ENCODE measurements at places on chromosomes 1 and 21. TPM values are rescaled to one million over a fixed set of nuclear protein-coding genes. Genes with fewer than 3 reads are reported as not detected.
A peak's percentile ranks its signal among the peaks of the same experiment; 100 is the strongest.

BARHL2 gene
- not detected for total RNA-seq

OR2M7 gene
- not detected for total RNA-seq

WDR77 gene
- 36.1 TPM for total RNA-seq

GIPC2 gene
- total RNA-seq: 1.6 TPM

MYOG gene
- total RNA-seq: not detected

PLA2G4A gene
- total RNA-seq: 3.4 TPM

TMEM52 gene
- not detected for total RNA-seq

ST6GALNAC5 gene
- not detected for total RNA-seq

S100A1 gene
- total RNA-seq: 152 TPM

DIRAS3 gene
- total RNA-seq: 2.4 TPM

GRCh38 chr1:99659755-99660210 is 13.9 kb downstream of the PALMD start:
- H3K36me3 ChIP-seq: no peaks in the 10 kb centered on the region
- no peaks in the 10 kb centered on the region for H3K27me3 ChIP-seq
- peak overlapping the region; percentile 19 for H3K27ac ChIP-seq
- H3K4me1 ChIP-seq: peaks cover 10% of the 10 kb centered on the region

DNA sequence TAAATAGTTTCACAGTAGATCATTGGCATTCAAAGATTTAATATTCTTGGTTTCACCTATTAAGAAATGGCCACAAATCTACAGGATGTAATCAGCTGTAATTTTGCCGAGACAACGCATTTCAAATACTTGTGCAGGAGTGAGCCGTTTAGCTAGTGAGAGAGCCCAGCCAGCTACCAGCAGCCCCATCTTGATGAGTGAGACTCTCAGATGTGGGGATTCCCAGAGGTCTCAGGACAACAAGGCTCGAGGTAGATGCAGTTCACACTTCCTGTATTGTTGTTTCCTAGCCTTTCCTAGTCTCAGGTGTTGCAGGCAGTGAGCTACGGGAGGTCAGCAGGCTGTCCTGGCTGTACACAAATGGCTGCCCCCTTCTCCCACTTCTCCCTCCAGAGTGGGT is 108.6 kb downstream of the PBX1 start:
- H3K27me3 ChIP-seq: no peaks in the 10 kb centered on the region
- no peaks in the 10 kb centered on the region for H3K36me3 ChIP-seq
- DNase-seq: no peak
- no peak overlapping the region for H3K27ac ChIP-seq
- no peaks in the 10 kb centered on the region for H3K4me1 ChIP-seq
- H3K4me3 ChIP-seq: no peak overlapping the region

DNA sequence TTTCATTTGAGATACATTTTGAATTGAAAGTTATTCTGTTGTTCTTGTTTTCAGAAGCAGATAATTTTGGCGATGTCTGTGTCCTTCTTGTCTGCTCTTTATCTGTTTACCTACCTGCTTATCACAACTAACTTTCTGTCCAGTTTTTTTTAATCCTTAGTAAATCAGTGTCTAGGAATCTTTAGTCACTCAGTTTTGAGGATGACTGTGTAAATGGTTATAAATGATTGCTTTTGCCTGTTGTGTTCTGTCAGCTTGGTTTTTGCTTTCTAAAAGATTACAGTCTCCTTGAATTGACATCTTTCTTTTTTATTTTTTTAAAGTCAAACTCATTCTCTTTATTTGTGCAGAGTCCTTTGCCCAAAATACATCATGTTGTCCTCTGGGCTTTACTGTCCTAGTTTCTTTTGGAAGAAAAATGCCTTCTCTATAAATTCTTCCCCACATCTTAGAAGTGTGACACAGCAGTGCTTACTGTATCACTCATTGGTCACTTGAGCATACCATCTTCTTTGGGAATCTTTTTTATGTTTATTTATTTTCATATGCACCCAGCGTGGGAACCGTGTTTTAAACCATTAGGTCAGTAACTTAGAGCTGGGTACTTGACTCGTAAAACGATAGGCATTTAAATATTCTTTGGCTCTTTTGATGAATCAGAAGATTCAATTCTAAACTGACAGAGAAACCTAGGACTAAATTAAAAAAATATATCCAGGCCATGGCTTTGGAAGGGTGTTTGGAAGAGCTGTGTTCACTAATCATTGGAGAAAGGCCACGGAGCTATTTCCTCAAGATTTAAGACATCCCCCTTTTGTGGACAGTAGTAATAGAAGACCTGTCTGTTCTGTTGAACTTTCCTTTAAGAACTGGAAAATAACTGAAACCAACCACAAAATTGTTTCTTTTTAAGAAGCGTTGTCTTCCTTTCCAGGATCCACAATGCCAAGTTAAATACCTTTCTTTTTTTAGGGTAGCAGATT is 20.9 kb downstream of the LAMC1 start:
- no peaks in the 10 kb centered on the region for H3K27me3 ChIP-seq
- H3K4me1 ChIP-seq: peaks cover 47% of the 10 kb centered on the region
- H3K27ac ChIP-seq: peak overlapping the region; percentile 10
- DNase-seq: no peak

DNA sequence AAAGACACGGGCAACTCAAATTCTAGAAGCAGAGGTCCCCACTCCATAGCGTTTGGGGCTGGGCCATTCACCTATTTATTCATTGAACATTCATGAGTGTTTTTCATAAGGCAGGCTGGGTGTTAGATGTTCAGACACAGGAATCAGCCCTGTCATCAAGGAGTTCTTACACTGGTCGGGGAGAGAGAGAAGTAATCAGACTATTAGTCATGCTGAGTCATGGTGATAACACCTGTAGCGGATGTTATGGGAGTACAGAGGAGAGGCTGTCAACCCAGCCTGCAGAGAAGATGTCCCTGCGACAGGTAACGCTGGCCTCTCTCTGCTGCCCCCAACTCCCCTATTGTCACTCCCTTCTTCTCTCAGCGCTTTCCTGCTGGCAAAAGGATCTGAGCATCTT is 17.2 kb downstream of the LY9 start:
- no peak overlapping the region for H3K4me3 ChIP-seq
- H3K4me1 ChIP-seq: no peaks in the 10 kb centered on the region
- no peaks in the 10 kb centered on the region for H3K27me3 ChIP-seq
- no peak for DNase-seq

GRCh38 chr1:172960019-172960418 is 90.7 kb downstream of the TNFSF18 start:
- no peaks in the 10 kb centered on the region for H3K4me1 ChIP-seq
- no peak overlapping the region for H3K27ac ChIP-seq
- DNase-seq: no peak
- H3K36me3 ChIP-seq: no peaks in the 10 kb centered on the region
- no peaks in the 10 kb centered on the region for H3K27me3 ChIP-seq

GRCh38 chr1:185300152-185300551 is 16.9 kb downstream of the IVNS1ABP start:
- H3K27ac ChIP-seq: no peak overlapping the region
- no peaks in the 10 kb centered on the region for H3K27me3 ChIP-seq
- H3K36me3 ChIP-seq: peaks cover 49% of the 10 kb centered on the region
- DNase-seq: no peak
- no peak overlapping the region for H3K4me3 ChIP-seq
- H3K4me1 ChIP-seq: no peaks in the 10 kb centered on the region

DNA sequence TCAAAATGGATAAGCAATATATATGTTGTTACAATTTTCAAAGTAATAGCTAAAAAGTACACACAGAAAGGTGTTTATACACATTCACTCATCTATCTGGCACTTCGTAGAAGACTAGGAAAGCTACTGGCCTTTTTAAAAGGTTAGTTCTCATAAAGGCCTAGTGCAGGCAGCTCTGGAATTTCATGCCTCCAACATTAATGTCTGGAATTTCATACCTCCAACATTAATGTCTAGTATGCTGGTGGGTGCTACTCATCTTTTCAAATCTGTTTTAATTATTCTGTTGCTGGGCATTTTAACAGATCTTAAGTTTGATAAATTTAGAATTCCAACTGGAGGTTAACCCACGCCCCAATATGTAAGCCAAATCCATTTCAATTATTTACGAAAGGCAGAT is 124.2 kb downstream of the AKT3 start:
- no peaks in the 10 kb centered on the region for H3K36me3 ChIP-seq
- peaks cover 9% of the 10 kb centered on the region for H3K4me1 ChIP-seq
- H3K27ac ChIP-seq: no peak overlapping the region
- DNase-seq: no peak
- no peak overlapping the region for H3K4me3 ChIP-seq

DNA sequence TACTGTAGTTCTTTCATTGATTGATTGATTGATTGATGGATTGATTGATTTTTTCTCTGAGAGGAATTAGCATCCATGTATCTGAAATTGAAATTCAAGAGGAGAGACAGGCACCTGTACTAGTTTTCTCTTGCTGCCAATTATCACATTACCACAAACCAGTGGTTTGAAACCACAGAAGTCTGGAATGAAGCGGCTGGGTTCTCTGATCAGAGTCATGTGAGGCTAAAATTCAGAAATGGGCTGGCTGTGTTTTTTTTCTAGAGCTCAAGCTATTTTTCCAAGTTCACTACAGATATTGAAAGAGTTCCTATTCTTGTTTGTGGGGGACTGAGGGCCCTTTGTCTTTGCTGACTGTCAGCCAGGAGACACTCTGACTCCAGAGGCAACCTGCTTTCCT is 10.0 kb downstream of the NBPF3 start:
- H3K27ac ChIP-seq: no peak overlapping the region
- H3K4me3 ChIP-seq: no peak overlapping the region
- H3K27me3 ChIP-seq: no peaks in the 10 kb centered on the region
- H3K36me3 ChIP-seq: no peaks in the 10 kb centered on the region

- no peak overlapping the region for H3K27ac ChIP-seq
- no peak overlapping the region for H3K4me3 ChIP-seq
- no peak for DNase-seq
- H3K4me1 ChIP-seq: no peaks in the 10 kb centered on the region
- no peaks in the 10 kb centered on the region for H3K27me3 ChIP-seq
Measured at GRCh38 chr1:11616766-11617165, 37.5 kb downstream of the FBXO2 start.

GRCh38 chr1:29237852-29238619 is 1.7 kb downstream of the PTPRU start:
- peak overlapping the region; percentile 20 for H3K4me3 ChIP-seq
- H3K36me3 ChIP-seq: no peaks in the 10 kb centered on the region
- H3K4me1 ChIP-seq: peaks cover 11% of the 10 kb centered on the region
- no peaks in the 10 kb centered on the region for H3K27me3 ChIP-seq
- H3K27ac ChIP-seq: no peak overlapping the region

DNA sequence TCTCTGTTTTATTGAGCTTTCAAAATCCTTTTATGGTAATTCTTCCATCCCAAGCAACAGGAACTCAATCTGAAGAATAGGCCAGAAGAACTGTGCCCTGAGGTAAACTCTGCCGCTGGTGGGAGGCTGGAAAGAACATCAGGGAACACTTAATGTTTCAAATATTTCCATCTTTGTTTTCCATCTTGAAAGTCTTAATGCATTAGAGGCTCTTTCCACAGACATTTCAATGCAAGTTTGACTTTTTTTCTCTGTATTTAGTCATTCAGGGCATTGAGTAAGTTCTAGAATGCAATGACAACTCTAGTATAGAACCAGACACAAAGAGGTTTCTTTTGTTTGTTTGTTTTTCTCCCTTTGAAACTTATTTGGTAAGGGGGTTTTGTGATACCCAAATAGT is 61.5 kb downstream of the KIAA0040 start:
- H3K4me3 ChIP-seq: no peak overlapping the region
- H3K36me3 ChIP-seq: no peaks in the 10 kb centered on the region
- no peaks in the 10 kb centered on the region for H3K27me3 ChIP-seq
- no peak overlapping the region for H3K27ac ChIP-seq
- no peak for DNase-seq
- H3K4me1 ChIP-seq: peaks cover 5% of the 10 kb centered on the region

DNA sequence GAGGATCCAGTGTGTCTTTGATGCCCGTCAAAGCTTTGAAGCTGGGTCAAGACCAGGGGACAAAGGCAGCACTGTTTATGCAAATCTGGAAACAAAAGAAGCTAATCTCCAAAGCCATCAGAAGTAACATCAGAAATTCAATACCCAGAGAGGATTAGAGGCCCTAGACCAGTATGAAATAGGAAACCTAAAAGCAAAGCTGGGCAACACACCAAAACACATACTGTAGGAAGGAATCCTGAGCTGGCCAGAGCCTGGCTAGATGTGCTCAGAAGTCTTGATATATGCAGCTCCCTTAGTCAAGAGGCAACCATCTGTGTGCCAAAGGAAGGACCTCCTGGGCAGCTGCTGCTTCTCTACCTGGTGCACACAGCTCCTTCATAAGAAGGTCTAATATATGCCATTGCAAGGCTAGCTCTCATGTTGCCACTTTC is 12.3 kb downstream of the COLGALT2 start:
- H3K4me1 ChIP-seq: peaks cover 20% of the 10 kb centered on the region
- no peaks in the 10 kb centered on the region for H3K27me3 ChIP-seq
- no peak overlapping the region for H3K27ac ChIP-seq
- no peaks in the 10 kb centered on the region for H3K36me3 ChIP-seq
- H3K4me3 ChIP-seq: no peak overlapping the region

- H3K4me3 ChIP-seq: no peak overlapping the region
- no peaks in the 10 kb centered on the region for H3K36me3 ChIP-seq
- no peak for DNase-seq
Measured at GRCh38 chr1:29758781-29759499, 522.6 kb downstream of the PTPRU start.

GRCh38 chr1:1019122-1019999 is 559 bp upstream of the AGRN start:
- H3K36me3 ChIP-seq: no peaks in the 10 kb centered on the region
- peaks cover 16% of the 10 kb centered on the region for H3K4me1 ChIP-seq
- no peaks in the 10 kb centered on the region for H3K27me3 ChIP-seq
- H3K4me3 ChIP-seq: peak overlapping the region; percentile 92
- DNase-seq: peak; percentile 85

GRCh38 chr1:58821309-58821708 is 37.5 kb upstream of the JUN start:
- H3K36me3 ChIP-seq: no peaks in the 10 kb centered on the region
- H3K27ac ChIP-seq: no peak overlapping the region
- H3K27me3 ChIP-seq: no peaks in the 10 kb centered on the region
- H3K4me3 ChIP-seq: no peak overlapping the region
- H3K4me1 ChIP-seq: peaks cover 19% of the 10 kb centered on the region

DNA sequence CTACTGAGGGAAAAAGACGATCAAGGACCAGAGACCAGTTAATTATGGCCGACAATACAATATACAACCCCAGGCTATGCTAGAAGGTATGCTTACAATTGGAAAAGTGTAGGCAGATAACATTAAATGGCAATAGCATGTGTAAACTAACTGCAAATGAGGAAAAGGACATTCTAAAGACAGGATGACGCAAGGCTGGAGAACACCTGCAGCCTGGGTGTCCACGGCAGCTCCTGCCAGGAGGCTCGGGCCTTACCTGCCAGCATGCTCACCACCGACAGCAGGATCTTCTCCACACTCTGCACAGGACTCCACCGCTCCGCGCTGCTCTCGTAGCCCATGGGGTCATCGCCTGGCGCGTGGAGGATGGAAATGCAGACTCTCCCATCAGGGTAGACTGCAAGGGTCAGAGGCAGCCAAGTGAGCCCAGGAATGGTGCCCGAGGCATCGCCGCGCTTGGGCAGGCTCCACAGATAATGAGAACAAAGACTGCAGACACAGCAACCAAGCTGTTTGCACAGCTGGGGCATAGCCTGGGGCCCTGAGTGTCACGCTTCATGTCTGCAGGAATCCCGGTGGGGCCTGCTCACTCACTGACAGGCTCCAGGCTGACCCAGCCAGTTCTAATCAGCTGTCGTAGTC is 28.2 kb downstream of the UBE2G2 start:
- DNase-seq: peak; percentile 92
- H3K27ac ChIP-seq: no peak overlapping the region
- H3K36me3 ChIP-seq: peaks cover 16% of the 10 kb centered on the region
- H3K27me3 ChIP-seq: no peaks in the 10 kb centered on the region
- H3K4me3 ChIP-seq: no peak overlapping the region
